Forelimb muscle (tissue), 1 donor: ENCODE measurements at places on chromosomes 7 and 10.

GRCh38 chr10:14782691-14783363 is 8.1 kb upstream of the FAM107B start:
- no peak for DNase-seq

DNA sequence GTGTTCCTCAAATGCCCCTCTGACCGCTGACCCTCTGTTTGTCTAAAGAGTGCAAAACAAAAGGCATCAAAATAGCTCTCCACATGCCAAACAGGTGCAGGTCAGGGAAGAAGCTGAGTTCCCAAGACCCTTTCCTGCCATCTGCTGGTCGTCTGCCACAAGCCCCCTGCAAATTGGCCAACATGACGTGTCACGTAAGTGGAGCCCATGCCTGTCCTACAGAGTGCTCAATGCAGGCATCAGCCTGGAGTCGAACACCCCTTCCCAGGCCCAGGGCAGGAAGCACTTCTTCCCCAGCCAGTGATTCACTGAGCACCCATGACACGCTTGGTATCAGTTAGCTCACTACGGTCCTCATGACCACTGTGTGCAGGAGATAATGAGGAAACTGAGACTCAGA is 14.1 kb downstream of the TMEM72 start:
- no peak for DNase-seq

DNA sequence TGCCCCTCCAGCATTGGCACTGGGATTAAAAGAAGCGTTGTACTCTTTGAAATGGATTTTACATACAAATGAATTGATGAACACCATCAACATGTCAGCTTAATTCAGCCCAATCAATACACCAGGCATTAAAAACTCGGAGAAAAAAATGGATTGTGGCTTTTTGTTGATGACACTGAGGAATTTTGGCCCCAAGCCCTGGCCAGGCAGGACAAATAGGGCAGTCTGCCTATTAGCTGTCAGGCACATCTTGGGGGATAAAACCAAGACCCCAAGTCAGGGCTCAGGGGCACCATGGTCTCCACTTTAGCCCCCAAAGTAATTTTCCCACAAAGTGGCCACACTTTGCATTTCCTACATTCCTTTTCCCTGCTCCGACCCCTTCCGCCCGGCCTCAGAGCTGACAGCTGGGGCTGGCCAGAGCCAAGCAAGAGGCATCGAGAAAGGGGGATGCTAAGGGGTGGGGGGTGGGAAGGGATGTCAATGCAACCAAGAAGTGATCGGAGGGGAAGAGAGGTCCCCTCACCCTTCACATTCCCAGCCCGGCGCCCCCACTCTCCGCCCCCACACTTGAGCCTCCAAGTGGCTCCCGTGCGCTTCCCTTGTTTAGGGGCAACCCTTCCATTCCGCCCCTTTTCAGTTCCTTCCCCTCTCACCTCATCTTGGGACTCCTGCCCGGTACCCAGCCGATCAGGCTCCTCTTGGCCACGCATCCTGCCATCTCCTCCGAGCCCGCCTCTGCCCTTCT is 711 bp downstream of the HIP1 start:
- DNase-seq = no peak

DNA sequence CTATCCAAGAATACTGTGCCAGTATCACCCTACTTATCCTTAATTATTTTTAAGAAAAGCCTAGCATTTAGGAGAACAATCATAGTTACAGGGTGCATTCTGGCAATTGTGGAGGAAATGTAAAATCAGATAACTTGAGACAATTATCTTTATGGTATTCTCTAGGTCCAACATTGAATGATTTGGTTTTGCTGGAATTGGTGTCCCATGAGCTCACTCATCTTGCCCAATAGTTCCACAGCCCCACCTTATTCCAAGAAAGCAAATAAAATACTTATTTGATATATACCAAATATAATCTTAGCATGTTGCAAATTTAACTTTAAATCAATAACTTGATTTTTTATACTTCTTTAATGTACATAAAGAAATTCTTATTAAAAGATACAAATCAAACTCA is 65.3 kb downstream of the DGKB start:
- no peak for DNase-seq

DNA sequence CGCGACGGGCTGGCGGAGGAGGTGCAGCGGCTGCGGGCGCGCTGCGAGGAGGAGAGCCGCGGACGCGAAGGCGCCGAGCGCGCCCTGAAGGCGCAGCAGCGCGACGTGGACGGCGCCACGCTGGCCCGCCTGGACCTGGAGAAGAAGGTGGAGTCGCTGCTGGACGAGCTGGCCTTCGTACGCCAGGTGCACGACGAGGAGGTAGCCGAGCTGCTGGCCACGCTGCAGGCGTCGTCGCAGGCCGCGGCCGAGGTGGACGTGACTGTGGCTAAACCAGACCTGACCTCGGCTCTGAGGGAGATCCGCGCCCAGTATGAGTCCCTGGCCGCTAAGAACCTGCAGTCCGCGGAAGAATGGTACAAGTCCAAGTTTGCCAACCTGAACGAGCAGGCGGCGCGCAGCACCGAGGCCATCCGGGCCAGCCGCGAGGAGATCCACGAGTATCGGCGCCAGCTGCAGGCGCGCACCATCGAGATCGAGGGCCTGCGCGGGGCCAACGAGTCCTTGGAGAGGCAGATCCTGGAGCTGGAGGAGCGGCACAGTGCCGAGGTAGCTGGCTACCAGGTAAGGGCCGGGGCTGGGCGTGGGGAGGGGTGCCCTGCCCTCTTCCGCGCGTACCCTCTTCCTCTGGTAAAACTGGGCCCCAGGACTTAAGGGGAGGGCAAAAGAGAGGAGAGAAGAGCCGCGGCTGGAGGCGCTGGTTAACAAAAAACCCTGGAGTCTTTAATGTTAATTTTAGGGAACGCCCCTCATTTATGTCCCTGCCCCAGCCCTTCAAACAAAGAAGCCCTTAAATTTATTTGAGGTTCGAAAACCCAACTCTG is 987 bp downstream of the INA start:
- no peak for DNase-seq
